IMR-90 (cell line): ENCODE measurements at places on chromosomes 2 and 18. TPM values are rescaled to one million over a fixed set of nuclear protein-coding genes. Genes with fewer than 3 reads are reported as not detected.
A peak's percentile ranks its signal among the peaks of the same experiment; 100 is the strongest.

Gene CCDC141
- total RNA-seq: under 0.01 TPM in 1 of 2 replicates, not detected in the other

Gene HOXD9
- not detected in 2 replicates for total RNA-seq

Gene CYTIP
- total RNA-seq: not detected in 2 replicates

Gene GLI2
- total RNA-seq: 3.8 and 4.7 TPM in 2 replicates

Gene RAB31
- total RNA-seq: 26.9 and 28.9 TPM in 2 replicates

Gene CNTNAP5
- total RNA-seq: not detected in 2 replicates

Gene SPP2
- not detected in 2 replicates for total RNA-seq

Gene RAB6C
- under 0.01 TPM in 1 of 2 replicates, not detected in the other for total RNA-seq

DNA sequence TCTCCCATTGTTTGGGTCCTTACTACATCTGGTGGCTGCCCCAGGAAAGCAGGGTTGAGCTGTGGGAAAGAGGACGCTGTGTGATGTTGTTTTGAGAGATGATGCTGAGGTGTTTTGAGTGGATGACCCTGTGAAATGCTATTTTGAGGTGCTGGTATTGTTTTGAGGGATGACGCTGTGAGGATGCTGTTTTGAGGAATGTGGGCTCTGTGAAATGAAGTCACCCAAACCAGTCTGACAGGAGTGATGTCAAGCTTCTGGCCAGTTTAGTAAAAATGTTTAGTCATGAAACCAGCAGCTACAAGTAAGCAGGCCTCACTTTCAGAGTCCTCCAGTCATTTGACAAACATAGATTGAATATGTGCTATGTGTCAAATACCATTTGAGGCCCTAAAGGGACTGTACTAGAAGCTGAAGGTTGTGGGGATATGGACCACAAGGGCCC is 16.1 kb upstream of the PUM2 start:
- DNase-seq: peak; percentile 63

- DNase-seq: no peak
These were observed 88.7 kb upstream of the CXCR4 start for GRCh38 chr2:136206613-136207012.

DNA sequence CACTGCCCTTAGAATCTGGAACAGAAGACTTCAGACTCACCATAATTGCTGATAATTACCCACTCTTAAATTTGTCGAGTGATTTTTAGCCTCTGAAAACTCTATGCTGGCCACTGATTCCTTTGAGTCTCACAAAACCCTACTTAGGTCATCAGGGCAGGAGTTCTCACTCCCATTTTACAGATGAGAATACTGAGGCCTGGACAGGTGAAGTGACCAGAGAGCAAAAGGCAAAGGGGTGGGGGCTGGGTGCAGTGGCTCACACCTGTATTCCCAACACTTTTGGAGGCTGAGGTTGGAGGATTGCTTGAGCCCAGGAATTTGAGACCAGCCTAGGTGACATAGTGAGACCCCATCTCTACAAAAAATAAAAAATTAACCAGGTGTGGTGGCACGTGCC is 34.8 kb upstream of the SLC35F6 start:
- no peak for DNase-seq

GRCh38 chr2:204116159-204116792 is 179.7 kb downstream of the ICOS start:
- no peak for DNase-seq

DNA sequence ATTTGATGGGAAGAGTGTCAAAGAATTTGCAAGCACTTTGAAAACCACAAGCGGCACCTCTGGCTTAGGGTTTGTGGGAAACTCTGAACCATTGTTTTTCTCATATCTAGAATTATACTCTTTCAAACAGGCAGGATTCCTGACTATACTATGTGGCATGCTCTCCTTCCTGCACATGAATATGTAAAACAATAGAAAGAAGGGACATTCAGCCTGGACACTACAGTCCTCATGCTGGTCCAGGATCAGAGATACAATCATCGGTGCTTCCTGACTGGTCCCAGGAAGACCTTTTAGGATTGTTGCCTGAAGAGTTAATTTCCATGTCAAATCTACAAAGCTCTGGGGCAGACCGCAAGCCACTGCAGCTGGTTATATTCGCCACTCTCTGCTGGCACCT is 55.7 kb upstream of the RASGRP3 start:
- DNase-seq: peak; percentile 41

- no peak for DNase-seq
These were observed 76.4 kb downstream of the TANC1 start for GRCh38 chr2:159044804-159045286.

GRCh38 chr2:203567691-203568090 is 32.6 kb upstream of the RAPH1 start:
- no peak for DNase-seq

DNA sequence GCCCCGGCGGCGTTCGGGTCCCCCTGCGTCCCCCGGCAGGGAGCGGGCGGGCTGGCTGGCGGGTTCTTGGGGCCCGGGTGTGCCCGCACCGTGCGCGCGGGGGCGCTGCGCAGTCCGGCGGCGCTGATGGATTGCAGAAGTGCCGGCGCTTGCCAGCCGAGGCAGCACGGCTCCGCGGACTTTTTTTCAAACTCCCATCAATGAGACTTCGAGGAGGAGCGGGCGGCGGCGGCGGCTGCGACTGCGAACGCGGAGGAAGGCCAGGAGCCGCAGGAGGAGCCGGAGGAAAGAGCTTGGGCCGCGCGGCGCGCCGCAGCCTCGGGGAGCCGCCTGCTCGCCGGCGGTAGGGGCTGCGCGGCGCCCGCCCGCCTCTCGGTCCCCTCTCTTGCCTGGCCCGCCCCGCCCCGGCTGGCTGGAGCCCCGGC is at the start of gene GLI2:
Gene GLI2, plus strand, starts transcription at position 123 of the 425 bp plus-strand sequence. CDS start 61,453 bp downstream, outside the sequence.
- DNase-seq: peak; percentile 87

- DNase-seq: no peak
These were observed 32.0 kb downstream of the B4GALT6 start for GRCh38 chr18:31652357-31652756.

GRCh38 chr2:180559771-180560170 is 420.6 kb upstream of the UBE2E3 start:
- no peak for DNase-seq

DNA sequence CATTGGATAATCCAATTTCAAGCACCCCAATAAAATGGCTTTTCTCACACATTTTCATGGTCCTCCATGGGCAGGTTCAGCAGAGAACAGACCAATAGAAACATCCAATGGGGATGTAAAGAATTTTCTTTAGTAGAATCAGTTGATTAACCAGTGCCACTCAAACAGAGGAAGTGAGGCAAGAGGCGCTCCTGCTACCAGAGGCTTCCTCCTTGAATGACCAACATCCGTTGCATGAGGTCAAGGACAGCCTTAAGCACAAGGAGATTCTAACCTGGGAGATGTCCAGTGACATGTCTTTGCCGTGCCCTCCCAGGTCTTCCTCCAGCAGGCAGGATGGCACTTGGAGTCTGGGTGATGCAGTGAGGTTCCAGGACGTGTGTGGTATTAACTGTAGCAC is 146.6 kb downstream of the PIEZO2 start:
- no peak for DNase-seq

- peak; percentile 80 for DNase-seq
These were observed 6.0 kb upstream of the GPR45 start for GRCh38 chr2:105235388-105236059.

DNA sequence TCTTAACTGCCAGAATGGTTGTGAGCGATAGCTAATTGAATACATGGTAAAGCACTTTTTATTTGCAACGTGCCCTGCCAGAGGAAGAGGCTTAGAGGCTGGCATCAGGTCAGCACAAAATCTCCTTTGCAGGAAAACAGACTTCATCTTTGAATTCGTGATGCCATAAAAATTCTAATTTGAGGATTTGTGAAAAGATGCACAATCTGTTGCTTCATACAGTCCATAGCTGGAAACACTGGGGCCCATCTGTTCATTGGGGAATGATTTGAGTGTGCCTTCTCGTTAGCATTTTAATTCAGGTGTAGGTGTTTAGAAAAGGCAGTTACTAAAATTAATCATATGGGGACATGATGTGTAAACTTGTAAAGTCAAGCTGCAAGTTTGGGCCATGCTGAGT is 876.0 kb downstream of the SLC4A3 start:
- no peak for DNase-seq

DNA sequence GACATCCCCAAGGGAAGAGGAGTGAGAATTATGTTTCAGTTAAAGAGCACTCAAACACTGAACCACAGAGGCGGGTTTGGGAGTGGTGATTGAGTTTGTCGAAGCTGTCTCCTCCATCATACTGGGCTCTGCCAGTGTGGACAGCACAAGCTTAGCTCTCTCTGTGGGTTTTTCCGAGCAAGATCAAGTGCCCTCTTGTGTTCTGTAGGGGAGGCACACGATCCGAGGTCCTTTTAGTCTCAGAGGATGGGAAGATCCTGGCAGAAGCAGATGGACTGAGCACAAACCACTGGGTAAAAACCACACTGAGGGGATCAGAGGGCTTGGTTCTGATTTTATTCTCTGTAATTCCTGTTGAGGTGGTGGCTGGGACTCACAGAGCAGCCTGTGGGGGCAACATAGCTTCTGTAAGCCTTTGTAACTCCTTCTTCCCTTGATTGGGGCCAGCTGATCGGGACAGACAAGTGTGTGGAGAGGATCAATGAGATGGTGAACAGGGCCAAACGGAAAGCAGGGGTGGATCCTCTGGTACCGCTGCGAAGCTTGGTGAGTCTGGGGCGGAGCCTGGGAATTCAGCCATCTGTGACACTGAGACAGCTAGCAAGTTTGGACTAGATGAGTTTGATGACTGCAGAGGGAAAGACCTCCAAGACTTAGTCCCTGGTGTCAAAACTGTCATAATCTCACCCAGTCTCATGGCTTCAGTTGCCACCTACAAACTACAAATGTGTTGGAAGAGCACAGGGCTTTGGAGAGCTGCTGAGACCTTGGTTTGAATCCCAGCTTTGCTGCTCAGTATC is 2.0 kb downstream of the NAGK start:
- DNase-seq: peak; percentile 37

DNA sequence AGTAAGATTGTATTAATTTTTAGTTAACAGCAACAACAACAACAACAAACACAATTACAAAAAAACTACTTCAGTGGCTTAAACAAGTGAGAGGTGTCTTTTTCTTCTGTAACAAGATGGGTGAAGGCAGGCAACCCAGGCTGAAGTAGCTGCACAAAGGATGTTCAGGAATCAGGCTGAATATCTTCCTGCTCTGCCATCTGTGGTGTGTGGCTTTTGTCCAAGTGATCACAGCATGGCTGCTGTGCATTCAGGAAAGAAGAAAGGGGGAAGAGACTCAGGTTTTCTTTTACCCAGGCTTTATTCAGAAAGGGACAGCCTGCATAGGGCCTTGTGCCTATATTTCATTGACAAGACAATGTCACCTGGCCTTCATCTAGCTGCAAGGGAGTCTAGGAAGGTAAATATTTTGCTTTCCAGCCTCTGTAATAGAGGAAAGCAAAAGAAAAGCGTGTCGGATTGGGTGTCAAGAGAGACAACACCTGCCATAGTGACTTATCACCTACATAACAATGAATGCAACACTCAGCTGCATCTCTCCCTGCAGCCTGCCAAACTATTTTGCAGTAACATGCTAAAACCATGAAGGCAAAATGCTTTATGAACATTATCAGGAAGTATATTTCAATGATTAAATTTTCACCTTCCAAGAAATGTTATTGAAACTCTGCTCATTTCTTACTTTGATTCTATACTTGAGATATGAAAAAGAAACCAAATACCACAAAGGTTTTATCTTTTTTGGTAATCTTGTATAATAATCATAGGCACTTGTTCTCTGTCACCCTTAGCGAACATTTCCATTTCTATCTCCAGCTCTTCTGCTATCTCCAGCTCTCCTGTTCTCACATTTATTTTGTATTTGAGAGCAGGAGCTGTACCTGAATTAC is 14.6 kb downstream of the G6PC2 start:
- DNase-seq: no peak

DNA sequence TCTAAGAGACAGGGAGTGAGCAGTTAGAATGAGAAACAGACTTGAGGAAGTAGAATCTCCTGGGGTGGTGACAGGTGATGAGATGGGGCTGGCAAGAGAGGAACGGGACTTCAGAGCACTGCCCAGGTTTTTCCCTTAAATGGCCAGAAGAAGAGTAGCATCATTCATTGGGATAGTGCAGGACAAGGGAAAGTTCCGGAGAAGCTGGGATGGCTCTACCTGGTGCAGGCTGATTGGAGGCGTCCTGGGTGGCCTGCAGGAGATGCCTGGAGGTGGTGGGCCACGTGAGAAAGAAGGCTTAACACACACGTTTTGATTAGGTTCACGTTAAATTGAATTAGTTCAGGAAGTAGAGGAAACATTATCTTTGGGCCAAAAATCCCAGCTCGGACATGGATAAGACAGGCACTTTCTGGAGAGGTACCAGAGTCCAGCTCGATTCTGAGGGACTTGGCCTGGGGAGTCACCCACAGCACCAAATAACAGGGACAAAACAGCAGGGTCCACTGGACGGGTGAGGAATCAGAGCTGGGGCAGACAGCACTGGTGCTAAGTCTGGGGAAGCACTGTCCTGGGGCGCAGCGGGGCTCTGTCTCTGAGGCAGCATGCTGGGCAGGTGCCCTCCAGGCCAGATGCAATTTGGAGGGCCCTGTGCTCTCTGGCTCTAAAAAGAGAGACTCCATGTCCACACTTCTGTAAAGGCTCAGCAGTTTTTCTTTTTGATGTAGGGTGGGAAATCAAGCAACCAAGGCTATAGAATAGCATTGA is 512.3 kb upstream of the RAB6C start:
- DNase-seq: no peak

DNA sequence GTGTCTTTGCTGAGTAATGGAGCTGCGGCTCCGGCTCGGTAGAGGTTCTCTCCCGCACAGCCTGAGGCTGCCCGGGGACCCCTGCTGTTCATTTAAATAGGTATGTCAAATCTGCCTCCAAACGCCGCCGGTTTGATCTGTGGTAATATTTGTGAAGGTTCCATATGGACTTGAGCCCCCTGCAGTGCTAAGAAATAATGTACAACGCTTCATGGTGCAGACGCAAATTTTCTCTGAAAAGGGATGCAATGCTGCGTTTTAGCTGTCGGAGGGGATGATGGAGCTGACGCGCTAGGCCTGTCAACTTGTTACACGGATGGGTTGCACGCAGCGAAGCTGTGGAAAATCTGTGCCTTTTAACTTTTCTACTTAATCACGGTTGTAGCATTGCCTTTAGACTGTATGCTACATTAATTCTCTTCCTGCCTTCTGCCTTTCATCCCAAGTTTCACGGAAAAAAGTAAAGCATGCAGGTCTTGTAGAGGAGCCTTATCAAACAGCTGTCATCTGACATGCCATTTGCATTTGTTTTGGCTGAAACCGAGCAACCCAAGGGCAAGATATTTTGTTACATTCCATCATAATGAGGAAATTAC is 43.2 kb downstream of the MRPS9 start:
- peak; percentile 46 for DNase-seq

DNA sequence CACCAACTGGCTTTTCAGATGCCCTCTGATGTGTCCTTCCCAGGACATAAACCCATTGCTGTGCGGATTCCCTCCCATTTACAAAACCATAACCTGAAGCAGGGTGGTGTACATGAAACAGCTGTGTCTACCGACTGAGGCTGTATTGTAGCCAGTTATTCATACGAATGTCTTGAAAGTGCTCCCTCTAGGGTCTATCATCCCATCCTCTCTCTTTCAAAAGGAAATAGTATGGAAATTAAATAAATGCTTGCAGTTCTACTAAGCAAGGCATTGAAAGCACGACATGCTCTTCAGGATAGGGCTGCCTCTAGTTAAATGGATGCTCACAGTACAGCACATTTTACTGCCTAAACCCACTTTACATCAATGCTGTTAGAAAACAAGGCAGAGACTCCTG is 112.2 kb upstream of the PXDN start:
- DNase-seq: no peak

- DNase-seq: no peak
These were observed 40.5 kb downstream of the NHEJ1 start for GRCh38 chr2:219120082-219120481.
